ENCODE measurements at places on chromosomes 11 and 22.

- DNase-seq, result no peak
Observed at GRCh38 chr11:107840129-107840484, 18.5 kb downstream of the SLC35F2 start.

DNA sequence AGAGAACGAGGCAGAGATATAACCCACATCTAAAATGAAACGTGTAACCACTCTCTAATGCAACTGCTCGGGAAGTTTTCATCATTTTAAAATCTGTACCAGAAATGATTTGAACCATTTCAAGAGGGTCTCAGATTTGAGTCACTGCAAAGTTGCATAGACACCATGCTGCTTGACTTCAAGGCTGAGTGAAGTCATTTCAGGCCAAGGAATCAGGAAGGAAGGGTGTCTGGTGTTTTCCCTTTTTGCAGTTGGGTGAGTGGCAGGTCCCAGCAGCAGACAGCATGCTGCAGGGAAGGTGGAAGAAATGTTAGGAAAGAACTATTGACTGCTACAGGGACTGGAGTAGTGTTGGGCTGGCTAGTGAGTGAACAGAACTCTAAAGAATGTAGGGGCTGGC, 16.5 kb downstream of the TANGO2 start:
- no peak for DNase-seq

GRCh38 chr22:42758931-42759629, 38.4 kb upstream of the A4GALT start:
- no peak for DNase-seq

DNA sequence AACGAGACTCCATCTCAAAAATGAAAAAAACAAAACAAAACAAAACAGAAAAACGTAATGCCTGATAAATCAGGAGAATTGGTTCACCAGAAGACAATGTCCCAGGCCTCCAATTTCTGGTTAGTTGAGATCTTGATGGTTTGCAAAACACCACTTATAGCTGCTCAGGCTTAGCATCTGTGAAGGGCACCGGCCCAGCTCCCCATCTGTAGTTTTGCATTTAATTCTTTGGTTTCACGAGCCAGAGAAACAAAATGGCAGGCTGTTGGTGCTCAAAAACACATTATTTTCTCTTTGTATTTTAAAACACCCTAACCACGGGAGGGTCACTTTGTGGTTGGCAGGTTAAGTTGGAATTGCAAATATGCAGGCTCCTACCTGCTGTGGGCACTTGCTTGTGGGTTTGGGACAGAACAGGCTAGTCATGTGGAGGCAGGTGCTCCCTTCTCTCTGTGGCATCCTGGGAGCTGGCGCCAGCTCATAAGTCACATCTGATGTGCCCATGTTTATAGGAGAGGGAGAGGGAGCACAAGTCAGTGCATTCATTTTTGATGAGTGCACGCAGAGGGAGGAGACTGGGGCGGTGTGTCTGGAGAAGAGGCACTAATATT, 145.9 kb downstream of the CEP164 start:
- no peak for DNase-seq

GRCh38 chr22:47888817-47889216, 1126.4 kb downstream of the TBC1D22A start:
- DNase-seq, result no peak

Measured in caudate nucleus (tissue), 63 donors.